ENCODE measurements at places on chromosomes 16 and 17.

DNA sequence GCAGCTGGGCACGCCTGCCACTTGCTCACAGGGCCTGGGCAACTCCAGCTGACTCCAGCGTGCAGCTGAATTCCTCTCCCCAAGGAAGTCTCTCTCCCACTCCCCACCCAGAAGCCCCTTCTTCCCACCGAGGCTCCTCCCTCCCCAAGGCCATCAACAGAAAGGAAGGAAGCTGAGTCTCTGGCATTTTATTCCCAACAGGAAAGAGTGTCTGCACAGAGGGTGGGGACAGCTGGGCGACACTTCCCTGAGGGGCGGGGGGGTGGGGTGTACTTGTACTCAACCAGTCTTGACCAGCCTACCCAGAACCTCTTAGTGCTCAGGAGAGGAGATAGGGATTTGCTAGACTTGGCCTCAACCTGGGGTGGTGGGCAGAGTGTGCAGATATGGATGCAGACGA is at the start of gene EXOC3L1:
TSS of gene EXOC3L1 (minus strand) at position 96 of the 400 bp plus-strand sequence. CDS start 460 bp downstream, outside the sequence.
- ATAC-seq = no peak

DNA sequence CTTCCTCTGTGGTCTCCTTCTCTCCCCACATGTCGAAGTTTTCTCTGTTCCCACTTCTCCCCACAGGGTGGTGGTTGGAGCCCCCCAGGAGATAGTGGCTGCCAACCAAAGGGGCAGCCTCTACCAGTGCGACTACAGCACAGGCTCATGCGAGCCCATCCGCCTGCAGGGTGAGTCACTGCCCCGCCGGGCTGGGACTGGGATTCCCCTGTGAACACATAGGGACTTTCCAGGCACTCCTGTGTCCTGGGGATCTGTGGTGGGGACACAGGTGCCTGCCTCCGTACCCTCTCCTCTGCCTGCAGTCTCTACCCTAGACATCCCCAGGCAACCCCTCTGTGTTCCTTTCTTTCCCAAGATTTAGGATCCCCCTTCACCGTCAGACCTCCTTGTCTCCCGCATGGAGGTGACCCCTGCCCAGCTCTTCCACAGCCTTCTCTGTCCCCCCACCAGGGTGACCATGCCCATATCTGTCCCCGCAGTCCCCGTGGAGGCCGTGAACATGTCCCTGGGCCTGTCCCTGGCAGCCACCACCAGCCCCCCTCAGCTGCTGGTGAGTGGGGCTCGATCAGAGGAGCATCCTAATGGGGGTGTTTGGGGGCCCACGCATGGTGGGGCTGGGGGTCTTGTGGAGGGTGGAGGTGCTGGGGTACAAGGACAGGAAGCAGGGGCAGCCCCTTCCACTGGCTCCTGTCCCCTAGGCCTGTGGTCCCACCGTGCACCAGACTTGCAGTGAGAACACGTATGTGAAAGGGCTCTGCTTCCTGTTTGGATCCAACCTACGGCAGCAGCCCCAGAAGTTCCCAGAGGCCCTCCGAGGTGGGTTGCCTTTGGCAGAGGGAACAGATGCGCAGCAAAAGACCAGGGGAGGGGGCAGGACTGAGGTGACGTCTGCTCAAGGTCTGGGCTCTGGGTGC is 5.8 kb downstream of the ITGAM start:
- ATAC-seq = peak; percentile 94

DNA sequence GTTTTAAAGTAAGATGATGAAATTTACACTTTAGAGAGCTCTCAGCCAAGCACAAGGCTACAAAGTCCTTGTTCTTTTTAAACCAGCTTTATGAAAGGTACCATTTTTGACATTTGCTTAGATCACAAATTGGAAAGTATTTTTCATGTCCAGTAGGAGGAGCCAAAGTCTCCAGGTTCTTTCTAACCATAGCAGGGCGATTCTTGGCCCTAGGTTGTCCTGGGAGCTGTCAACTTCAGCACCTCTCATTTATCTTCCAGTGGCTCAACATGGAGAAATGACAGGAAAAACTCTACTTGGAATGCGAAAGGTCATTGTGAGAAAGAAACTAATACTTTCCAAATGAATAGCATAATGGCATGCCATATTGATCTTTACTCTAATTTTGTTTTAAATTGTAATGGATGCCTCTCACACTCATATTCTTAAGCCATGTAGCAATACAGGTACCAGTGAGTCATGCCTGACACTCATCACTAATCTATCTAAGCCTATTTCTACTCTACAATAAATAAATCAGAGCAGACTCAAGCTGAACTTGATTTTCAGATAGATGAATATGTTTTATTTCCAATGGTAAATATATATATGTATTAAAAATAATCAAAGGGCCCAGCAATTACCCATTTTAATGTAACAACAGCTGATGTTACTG is 919.1 kb upstream of the EEF2KMT start:
- ATAC-seq = no peak

DNA sequence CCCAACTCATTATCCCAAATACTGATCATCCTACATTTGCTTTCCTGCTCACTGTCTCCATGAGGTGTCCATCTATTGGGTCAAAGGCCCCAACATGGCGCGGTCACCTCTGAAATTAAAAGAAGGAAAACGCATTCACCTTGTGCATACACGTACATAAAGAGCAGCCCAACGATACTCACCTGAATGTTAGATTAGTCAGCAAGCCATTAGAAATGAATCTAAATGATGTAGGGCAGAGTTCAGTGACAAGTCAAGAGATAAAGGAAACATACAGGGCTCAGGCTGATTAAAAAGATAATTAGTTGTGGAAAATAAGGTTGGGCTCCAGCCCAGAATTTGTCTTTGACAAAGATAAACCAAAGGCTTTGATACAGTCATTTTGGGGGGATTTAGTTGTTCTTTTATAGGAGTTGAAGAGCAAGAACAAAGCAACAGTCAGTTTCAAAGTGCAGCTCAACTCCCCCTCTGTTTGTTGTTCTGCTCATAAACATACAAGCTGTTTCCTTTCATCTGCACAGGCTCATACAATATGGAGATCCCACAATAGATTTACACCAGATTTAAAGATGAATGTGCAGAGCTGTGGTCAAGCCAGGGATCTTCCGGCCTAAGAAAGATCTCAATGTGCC is 21.1 kb downstream of the NXPH3 start:
- no peak for ATAC-seq

DNA sequence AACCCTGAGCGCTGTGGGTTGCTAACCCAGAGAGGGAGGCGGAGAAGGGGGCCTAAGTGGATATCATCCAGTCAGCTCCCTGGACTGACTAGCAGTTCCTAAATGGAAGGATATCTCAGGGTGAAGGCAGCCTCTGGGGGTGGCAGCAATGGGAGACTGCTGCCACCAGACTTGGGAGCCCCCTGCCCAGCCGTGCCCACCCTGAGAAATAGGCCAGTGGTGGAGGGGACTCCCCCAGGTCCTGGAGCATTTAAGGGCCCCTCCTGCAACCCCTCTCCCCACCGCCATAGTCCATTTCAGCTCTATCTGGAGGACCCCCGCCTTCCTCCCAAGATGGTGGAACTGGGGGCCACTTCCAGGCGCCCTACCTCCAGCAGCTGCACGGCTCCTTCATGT is 8.4 kb downstream of the TSPOAP1 start:
- no peak for ATAC-seq

DNA sequence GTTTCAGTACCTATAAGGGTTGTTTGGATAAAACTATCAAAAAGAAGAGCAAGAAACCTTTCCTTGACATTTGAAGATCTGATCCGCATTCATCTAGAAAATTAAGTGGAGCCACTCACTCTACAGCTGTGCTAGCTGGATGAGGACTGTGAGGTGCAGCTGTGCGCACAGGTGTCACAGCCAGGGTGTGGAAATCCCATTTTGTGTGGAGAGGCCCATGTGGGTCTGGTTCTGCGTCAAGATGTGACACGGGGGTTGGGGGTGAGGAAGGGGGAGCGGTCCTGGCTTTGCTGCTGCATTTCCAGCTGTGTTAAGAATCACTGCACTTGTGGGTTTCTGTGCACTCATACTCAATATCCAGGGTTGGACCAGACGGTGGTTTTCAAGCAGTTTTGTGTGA is 70.7 kb downstream of the CLEC16A start:
- no peak for ATAC-seq

GRCh38 chr17:73841431-73842060 is 197.3 kb upstream of the SDK2 start:
- peak; percentile 40 for ATAC-seq

DNA sequence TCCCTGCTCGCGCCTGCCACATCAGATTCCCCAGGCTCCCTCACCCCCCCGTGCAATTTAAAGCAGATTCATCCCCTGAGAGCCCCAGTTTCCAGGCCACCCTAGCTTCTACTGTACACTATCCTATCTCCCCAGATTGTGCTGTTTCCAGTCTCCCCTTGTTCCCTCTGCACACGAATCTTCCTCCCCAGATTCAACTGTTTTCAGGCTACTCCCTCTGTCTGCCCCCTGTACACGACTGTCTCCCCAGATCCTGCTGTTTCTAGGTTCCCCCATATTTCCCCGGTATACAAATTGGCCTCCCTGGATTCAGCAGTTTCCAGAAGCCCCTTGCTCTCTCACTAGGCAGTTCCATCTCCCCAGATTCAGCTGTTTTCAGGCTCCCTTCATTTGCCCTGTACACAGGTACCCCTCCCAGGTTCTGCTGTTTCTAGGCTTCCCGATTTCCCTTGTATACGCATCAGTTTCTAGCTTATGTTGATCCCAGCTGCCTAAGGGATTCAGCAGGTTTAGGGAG is 22.9 kb downstream of the COPZ2 start:
- no peak for ATAC-seq

DNA sequence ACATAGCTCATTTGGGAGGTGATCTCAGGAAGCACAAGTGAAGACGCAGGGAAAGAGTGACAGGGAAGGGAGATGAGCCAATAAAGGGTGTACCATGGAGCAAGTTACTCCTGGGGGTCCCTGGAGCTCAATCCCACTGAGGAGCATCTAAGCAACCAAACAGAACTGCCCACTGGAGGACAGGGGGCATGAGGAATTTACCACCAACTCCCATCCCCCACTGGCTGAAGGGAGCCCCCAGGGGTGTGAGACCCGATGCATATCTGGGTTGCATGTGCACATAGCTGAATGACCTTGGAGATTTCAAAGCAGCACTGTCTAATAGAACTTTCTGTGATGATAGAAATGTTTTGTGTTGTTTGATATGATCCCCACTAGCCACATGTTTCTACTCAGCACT is 29.6 kb downstream of the C16orf82 start:
- ATAC-seq = no peak

DNA sequence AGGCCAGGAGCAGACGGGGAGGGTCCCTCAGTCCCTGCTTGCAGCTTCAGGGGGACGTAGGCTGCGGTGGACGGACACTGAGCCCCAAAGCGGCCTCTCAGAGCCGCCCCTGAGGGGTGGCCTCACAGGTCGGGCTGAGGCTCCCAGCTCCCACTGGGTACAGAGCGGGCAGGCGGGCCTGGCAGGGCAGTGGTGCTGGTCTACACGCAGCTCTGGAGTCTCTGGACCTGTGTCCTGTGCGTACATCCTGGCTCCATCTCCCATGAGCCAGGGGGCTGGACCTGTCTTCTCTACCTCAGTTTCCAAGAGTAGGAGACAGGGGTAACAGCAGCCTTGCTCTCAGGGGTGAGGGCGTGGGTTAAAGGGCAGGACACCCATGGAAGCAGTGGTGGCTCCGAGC is 1.7 kb downstream of the DPEP1 start:
- ATAC-seq = no peak

DNA sequence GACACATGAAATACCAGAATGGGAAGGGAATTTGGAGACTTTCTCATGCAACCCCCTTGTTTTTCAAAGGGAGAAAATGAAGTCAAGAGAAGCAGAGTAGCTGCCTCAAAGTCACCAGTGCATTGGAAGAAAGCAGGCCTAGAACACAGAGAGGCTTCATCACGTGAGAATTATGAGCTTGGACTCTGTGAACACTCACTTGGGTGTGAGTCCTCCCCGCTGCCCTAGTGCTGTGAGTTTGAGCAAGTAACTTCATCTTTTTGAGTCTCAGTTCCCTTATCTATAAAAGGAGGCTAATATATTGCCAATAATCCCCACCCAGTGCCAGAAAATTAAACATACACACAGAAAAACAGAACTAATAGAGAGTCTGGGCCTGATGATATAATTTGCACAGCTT is 315.8 kb downstream of the XYLT1 start:
- peak; percentile 71 for ATAC-seq

DNA sequence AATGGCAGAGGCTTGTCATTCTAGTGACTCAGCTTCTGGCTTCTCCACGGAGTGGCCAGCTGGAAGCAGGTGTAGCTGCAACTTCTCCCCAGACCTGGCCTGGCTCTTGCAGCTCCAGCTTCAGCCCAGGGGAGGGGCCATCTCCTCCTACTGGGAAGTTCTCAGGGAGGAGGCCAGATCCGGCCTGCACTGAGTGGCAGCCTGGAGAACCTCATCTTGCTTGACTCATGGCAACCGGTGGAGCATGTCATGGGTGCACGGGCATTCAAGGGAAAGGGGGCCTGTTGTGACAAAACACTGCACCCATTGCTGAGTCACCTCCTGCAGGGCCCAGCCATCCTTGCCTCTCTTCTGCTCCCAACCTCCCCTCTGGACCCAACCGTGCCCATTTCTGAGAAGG is 273.9 kb upstream of the MAF start:
- ATAC-seq = no peak

DNA sequence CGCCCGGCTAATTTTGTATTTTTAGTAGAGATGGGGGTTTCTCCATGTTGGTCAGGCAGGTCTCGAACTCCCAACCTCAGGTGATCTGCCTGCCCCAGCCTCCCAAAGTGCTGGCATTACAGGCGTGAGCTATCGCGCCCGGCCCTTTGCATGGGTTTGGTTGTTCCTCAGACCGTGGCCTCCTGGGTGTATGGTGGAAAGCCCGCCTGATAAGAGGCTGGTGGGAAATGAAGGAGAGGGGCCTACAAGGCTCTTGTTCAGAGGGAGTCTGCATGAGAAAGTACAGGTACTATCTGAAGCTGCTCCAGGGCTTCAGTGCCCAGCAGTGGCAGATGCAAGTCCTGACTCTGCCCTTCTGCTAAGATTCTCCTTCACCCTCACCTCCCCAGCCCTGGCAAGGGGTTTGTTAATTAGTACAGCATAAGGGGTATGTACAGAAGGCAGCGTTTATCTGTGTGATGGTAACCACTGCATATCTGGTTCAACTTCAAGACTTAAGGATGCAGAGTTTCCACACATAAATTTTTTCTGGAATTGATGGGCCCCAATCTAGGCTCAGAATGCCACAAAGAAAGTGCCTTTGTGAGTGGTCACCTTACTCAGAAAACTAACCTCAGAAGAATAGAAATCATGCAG is 24.2 kb downstream of the GRB7 start:
- no peak for ATAC-seq

DNA sequence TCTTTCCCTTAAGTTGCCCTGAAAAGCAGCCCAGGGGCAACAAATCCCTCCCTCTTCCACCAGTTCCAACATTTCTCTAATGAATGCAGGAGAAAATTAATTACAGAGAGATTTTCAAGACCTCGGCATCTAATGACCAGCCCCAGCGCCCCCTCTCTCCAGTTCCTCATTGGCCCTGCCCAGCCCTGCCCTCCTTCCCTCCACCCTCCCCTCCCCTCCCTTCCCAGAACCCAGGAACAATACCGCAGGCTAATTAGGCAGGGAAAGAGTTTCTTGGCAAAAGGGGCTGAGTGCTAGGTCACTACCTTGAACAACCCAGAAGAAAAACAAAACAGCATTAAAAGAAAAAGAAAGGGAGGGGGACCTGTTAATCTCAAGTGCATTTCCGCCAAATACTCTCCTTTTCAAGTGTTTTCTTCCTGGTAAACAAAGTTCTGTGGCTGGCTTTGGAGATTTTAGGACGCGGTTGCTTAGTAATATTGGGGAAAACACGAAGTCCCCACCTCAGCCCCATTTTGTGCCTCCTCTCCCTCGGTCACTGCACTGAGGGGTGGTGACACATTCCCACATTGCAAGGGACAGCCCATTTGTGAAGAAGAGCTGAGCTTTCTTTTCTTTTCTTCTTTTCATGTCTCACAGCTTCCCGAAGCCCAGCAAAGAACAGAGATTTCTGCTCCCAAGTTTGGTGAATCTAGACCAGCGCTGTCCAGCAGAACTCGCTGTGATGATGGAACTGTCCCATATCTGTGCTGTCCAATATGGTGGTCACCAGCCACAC is 215.4 kb downstream of the SOX9 start:
- no peak for ATAC-seq

All from stimulated activated memory B cell treated with anti-CD40 and anti-IgM and Interleukin-4, amounts not matched to agents 10 μg/mL and 1 μg/mL and 100 μg/mL, for 72 hours (primary cell).